ENCODE measurements at places on chromosomes 6 and 20.

- DNase-seq, result peak; percentile 58
Observed at GRCh38 chr6:133948472-133948871, 4.6 kb upstream of the TBPL1 start.

DNA sequence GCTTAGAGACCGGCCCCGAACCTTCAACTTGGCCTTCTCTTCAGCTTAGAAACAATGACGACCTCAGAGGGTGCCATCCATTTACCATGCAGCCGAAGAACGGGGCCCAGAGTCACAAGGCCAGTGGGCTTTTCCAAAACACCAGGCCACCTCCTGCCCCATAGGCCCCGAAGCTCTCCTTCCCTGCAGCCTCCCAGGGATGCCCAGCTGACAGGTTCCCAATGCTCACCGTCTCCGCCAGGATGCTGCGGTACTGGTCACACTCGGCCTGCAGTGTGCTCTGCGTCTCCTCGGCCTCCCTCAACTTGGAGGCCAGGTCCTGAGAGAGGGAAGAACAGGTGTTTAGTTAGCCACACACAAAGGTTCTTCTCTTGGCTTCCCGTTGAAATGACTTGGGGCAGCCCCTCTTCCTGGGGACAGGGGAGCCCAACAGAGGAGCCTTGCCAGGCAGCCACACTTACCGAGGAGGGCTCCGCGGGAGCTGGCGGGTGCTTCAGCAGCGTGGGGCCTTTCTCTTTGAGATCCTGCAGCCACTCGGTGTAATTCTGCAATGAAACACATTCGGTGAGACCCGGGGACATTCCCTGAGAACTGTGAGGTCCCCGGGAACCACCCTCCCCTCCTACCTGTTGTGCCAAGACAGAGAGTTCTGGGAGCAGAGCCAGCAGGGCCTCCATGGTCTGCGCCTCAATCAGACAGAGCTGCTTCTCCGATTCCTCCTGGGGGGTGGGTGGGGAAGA is 51.5 kb downstream of the DSTN start:
- DNase-seq, result no peak

- no peak for DNase-seq
Observed at GRCh38 chr20:59787538-59787890, 145.9 kb downstream of the SYCP2 start.

DNA sequence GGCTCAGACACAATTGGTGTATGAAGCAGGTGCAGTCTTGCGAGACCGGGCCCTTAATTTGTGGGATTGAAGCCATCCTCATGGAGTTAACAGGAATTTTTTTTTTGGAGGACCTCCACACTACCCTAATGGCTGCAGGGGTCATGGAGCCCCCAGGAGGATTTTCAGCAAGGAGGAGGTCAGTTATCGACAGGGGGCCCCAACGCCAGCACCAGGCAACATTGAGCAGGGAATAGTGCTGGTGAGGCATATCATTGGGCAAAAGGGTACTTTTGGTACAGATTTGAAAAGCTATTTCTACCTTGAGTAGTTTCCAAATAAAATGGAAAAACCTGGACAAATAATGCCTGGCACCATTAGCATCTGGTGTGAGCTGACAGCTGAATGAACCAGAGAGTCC is 6.7 kb downstream of the FAM50B start:
- no peak for DNase-seq

- no peak for DNase-seq
Observed at GRCh38 chr20:16455324-16455723, 117.9 kb downstream of the KIF16B start.

DNA sequence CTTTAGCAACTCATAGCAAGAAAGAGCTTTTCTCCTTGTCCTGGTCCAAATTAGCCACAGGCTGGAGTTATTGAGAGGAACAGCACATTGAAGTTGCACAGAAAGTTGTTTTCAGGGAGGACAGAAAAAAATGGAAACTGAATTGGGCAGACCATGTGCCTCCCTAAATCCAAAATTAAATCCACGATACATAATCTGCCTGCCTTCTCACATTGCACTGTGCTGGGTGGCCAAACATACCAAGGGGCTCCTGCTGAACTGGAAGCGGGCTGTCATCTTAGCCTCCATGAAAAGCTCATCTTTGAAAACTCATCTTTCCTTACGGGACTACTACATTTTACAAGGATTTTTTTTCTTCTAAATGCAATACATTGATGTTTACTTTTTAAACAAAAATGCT is 59.9 kb downstream of the TNFAIP3 start:
- no peak for DNase-seq

DNA sequence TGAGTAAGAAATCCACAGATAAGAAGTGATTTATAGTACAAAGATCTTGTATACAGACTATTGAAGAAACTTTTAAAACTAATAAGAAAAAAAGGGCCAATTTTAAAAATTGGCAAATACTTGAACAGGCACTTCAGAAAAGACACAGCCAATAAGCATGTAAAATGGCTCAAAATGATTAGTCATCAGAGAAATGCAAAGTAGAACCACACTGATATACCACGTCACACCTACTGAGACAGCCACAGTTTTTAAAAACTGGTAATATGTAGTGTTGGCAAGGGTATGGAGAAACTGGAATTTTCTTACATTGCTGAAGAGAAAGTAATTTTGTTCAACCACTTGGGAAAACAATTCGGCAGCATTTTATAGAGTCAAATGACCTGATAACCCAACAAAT is 488.9 kb upstream of the HTR1E start:
- no peak for DNase-seq

GRCh38 chr6:12233693-12234571 is 56.2 kb upstream of the EDN1 start:
- peak; percentile 14 for DNase-seq

DNA sequence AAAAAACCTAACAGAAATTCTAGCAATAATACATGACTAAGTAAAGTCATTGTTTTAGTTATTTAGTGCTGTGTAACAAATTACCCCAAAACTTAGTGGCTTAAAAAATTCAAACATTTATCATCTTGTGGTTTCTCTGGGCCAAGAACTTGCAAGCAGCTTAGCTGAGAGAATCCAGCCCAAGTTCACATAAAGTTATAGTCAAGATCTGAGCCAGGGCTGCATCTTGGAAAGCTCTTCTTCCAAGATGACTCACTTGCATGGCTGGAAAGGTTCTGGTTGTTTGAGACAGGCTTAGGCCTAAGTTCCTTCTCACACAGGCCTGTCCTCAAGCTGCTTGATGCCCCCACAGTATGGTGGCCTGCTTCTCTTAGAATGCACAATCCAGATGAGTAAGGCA is 217.8 kb upstream of the TSHZ2 start:
- DNase-seq, result no peak

DNA sequence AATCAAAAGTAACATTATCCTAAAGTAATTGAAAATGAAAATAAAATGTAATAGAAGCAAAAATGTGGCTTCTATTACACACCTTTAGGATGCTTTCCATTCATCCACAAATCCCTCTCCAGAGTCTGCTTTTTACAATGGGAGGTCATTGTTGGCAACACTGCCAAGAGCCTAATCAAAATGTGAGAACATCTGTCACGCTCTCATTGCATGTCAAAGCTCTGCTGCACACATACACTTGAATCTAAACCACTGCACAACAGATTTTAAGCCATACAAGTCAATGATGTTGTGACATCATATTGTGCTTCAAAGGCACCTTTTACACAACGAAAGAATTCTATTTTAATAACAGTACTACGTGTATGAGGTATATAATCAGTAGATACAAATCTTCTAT is 82.1 kb downstream of the PREP start:
- DNase-seq, result no peak

- no peak for DNase-seq
Observed at GRCh38 chr6:2616811-2617210, 133.9 kb downstream of the MYLK4 start.
